ENCODE measurements at places on chromosomes 7 and 10. TPM values are rescaled to one million over a fixed set of nuclear protein-coding genes. Genes with fewer than 3 reads are reported as not detected.

TMEM184A gene
- total RNA-seq, result 1.5 TPM

HMX3 gene
- not detected for total RNA-seq

GRCh38 chr10:49518982-49519578 is 19.8 kb downstream of the ERCC6 start:
- no peak for DNase-seq
- peaks cover 6% of the 10 kb centered on the region for H3K36me3 ChIP-seq

DNA sequence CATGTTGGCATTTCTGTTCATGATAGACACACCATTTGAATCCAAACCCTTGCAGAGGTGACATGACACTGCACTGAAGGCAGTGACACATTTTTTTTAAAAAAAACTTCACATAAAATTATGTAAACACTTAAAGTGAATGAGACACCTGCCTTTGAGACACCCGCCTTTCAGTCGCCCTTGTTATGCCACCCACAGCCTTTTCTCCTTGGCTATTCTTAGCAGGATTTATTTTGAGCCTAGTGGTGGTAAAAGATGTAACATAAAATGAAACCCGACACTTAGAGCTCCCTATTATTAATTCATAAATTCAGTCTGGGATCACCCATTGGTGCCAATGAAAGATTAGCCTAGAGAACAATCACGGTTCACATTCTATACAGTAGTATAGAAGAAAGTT is 161.3 kb downstream of the DYNC1I1 start:
- no peak for DNase-seq
- no peak overlapping the region for H3K4me3 ChIP-seq
- H3K36me3 ChIP-seq, result no peaks in the 10 kb centered on the region
- H3K27ac ChIP-seq, result no peak overlapping the region
- H3K4me1 ChIP-seq, result no peaks in the 10 kb centered on the region

GRCh38 chr7:130142654-130143333 is 62.4 kb downstream of the TMEM209 start:
- H3K36me3 ChIP-seq, result no peaks in the 10 kb centered on the region
- DNase-seq, result no peak
- no peak overlapping the region for H3K27ac ChIP-seq
- no peaks in the 10 kb centered on the region for H3K4me1 ChIP-seq
- H3K4me3 ChIP-seq, result no peak overlapping the region

GRCh38 chr7:129461809-129462208 is 27.6 kb downstream of the STRIP2 start:
- H3K27ac ChIP-seq, result no peak overlapping the region
- DNase-seq, result no peak
- no peaks in the 10 kb centered on the region for H3K4me1 ChIP-seq
- no peaks in the 10 kb centered on the region for H3K36me3 ChIP-seq
- no peaks in the 10 kb centered on the region for H3K27me3 ChIP-seq
- no peak overlapping the region for H3K4me3 ChIP-seq

Data from thoracic aorta (tissue), 2 donors.